ENCODE measurements at places on chromosomes 12 and 14.

DNA sequence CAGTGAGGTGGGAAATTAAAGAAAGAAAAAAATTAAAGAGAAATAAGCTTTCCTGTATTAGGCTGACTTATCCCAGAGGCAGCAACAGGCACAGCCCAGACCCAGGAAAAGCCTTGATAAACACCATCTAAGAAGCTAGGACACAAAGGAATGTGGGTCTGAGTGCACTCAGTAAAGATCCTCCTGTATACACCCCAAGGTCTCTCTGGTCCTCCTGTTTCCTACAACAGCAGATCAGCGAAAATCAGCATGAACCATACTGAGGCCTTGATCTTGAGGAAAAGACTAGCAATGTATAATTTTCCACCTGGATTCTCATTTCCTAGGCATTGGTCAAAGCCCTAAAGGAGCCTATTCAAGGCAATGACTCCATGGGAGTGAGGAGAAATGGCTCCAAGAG lies 486.3 kb upstream of the CCDC196 start:
- no peak for DNase-seq

DNA sequence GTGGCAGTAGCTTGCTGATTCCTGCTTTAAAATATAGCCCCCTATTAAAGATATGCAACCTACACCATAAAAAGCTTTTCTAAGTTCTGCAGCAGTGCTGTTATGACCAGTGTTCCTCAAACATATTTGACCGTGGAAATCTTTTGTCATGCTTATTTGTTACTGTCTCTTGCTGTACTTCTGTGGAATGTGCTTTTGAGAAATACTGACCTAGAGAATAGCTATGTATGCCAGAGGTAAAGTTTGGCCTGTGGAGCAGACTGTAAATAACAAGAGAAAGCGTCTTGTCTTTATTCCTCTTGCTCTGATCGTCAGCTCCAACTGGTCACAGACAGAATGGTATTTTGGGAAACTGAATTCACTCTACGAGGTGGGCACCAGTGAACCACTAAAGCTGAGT lies 239.0 kb downstream of the FBXL14 start:
- no peak for DNase-seq

GRCh38 chr12:14618983-14619382 lies 51.3 kb upstream of the PLBD1 start:
- DNase-seq = no peak

- DNase-seq = no peak
Measured at GRCh38 chr14:88505621-88506020, 49.2 kb downstream of the PTPN21 start.

DNA sequence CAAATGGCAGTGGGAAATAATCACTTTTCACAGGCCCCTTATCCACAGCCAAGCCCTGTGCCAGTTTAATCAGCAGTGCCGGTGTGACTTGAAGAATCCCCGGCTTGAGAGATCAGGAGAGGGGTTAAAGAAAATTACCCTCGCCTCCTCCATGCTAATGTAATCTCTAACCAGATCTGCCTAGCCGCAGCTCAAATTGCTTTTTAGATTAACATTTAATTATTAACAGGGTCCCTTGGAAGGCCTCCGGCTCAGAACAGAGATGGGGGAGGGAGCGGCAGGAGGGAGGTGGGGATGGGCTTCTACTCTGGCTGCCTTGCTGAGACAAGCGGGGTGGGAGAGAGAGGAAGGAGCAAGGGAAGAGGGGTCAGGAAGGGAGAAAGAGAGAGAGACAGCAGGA lies 24.0 kb downstream of the FAM222A start:
- no peak for DNase-seq

DNA sequence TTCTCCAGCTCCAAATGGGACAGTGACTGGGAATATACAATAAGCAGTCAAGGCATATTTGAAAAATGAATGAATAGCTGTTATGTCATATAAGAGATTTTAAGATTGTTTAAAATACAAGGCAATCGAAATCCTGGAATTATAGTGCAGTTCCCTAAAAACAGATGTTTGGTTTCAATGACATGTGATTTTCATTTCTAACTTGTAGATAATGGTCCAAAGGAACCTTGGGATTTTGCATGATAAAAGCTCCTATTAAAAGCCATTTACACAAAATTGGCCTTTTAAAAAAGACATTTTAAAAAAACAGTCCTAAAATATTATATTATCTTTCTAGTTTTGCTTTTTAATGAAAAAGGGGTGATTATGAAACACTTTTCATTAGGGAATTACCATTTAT lies 905.1 kb downstream of the GALC start:
- no peak for DNase-seq

- no peak for DNase-seq
Measured at GRCh38 chr12:32896432-32897280, at the start of gene PKP2. PKP2 (minus strand) TSS chr12:32896777; CDS start chr12:32896731, 46 bp downstream.

DNA sequence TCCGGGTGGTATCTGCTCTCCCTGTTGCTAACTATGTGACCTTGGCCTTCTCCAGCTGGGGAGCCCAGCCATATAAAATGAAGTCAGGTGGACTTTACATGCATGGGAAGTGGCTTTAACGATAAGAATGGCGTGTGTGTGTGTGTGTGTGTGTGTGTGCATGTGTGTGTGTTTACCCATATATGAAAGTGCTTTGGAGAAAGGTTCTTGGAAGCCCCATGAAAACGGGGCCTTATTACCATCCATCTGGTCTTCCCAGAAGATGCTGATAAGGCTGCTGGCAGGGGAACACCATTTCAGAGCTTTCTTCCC lies 94.8 kb downstream of the LRRC74A start:
- no peak for DNase-seq

DNA sequence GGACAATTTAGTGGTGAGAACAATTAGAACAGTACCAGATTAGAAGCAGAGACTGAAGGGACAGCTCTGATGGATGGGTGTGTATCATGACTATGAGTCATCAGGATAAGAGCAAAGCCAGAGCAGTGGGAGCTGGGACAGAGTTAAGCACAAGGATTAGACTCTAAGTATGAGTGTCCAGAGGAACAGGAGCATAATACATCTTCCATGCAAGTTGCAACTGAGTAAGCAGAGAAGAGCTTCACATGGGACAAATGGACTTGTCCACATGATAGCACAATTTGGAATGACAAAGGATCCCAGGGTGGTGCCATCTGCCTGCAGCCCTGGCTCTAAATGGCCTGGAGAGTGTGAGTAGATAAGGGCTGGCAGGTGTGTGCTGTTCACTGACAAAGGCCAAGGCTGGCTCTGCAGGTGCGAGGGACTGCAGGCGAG lies 226.4 kb upstream of the CAND1 start:
- DNase-seq = no peak

- no peak for DNase-seq
Measured at GRCh38 chr12:98788396-98788795, 143.3 kb downstream of the APAF1 start.
